ENCODE measurements at places on chromosomes 5 and 9. TPM values are rescaled to one million over a fixed set of nuclear protein-coding genes. Genes with fewer than 3 reads are reported as not detected.

Gene IL31RA
- not detected for total RNA-seq

GRCh38 chr5:35672995-35673394 is 55.3 kb downstream of the SPEF2 start:
- DNase-seq: no peak

- DNase-seq: no peak
Measured at GRCh38 chr5:164498438-164498837, 993.0 kb downstream of the MAT2B start.

- no peak for DNase-seq
Measured at GRCh38 chr5:37249815-37250164, 614 bp upstream of the CPLANE1 start.

Gene GFI1B
- not detected for total RNA-seq

- no peak for DNase-seq
Measured at GRCh38 chr5:159749146-159749545, 167.1 kb upstream of the ADRA1B start.

DNA sequence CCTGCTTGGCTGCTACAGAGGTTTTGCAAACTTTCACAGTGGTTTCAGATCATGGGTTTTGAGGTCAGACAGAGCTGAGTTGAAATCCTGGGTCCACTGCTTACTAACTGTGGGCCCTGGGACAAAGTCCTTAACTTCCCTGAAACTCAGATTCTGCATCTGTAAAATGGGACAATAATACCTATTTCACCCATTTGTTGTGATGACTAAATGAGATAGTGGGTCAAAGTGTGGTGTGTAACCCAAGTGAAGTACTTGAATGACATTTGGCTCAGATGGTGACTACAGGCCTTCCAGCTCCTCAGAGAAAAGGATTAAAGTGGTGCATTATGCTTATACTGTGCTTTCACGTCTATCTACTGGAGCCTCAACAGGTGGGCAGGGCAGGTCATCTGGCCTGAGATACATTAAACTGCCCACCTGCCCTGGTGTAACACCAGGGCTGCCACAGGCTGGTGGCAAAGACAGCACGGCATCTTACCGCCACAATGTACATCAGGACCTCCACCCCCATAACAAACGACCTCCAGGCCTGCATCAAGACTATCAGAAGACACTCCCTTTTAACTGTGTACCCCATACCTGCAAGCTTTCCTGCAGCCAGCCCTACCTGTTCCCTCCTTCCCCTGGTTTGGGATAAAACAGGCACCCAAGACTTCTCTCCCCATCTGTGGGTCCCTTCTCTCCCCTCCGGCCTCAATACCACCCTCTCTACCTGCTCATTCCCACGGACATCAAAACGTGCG is 846 bp upstream of the TRAF1 start:
- DNase-seq: no peak

DNA sequence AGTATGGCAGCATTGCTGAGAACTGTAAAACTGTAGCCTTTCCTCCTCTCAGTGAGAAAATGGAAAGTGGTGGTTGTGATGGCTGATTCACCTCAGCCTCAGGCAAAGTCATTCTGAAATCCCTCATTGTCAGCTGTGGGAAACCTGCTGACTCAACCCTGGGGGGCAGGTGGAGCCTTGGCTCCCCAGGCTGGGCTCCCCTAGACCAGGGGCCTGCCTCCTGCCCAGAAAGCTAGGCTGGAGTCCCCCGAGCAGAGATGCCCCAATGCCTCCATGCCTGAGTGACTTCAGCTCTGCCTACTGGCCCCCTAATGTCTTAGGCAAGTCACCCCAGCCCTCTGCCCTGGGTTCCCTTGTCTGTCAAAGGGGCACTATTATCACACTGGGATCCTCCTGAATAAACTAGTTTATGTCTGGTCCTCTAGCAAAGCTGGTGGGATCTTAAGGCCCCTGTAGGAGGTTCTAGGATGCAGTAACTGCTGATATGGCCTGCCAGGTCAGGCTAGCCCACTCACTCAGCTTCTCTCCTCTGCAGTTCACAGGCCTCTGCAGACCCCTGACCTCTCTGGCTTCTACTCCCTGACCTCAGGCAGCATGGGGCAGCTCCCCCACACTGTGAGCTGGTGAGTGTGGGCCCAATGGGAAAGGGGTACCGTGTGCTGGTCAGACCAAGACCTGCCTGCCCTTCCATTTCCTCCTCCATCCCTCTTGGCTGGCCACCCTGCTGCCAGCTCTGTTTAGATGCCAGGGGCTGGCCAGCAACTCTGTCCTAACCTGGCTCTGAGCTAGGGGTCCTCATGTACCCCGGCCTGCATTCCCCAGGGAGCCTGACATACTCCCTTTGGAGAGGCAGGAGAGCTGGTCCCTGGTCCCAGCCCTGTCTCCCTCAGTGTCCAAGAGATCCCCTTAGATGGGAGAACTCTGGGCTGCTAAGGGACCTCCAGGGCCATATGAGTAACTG is 24.2 kb downstream of the TCF7 start:
- peak; percentile 51 for DNase-seq

Gene C5orf24
- total RNA-seq: 40.9 TPM

- DNase-seq: no peak
Measured at GRCh38 chr9:81971727-81972126, 16.8 kb upstream of the SPATA31D1 start.

GRCh38 chr9:99351647-99352046 is 129.6 kb downstream of the SEC61B start:
- DNase-seq: no peak
